Fibroblast of the conjunctiva (primary cell): ENCODE measurements at places on chromosomes 2 and 18.

- DNase-seq, result no peak
Observed at GRCh38 chr2:33498291-33498956, 22.0 kb downstream of the RASGRP3 start.

- DNase-seq, result no peak
Observed at GRCh38 chr2:55590810-55591440, 26.5 kb downstream of the PPP4R3B start.

DNA sequence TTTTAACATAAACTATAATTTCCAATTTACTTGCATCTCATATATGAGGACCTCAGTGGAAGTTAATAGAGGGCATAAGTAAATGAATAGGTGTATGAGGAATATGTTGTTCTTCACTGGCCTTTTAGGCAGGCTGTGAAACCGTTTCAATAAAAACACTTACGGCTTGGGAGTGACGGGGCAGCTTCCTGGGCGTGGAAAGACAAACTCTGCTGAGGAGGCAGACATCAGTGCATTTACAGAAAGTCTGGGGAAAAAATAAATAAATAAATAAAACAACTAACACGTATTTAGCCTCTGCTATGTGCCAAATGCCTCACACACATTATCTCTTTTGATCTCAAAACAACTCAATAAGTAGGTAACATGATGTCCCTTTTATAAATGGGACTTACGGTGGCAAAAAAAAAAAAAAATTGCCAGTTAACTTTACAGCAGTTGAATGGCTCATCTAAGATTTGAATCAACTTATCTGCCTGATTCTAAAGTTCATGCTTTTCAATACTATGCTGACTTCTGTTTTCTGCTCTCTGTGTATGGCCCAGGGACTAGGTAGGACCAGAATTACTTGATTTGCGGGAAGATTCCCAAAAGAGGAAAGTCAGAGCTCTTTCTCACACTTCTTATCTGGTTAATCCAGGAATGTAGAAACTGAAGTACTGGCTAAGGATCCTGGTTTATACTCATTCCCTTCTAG lies 77.5 kb upstream of the LRATD1 start:
- DNase-seq, result no peak

GRCh38 chr2:11073251-11073650 lies 82.0 kb upstream of the SLC66A3 start:
- DNase-seq, result no peak

DNA sequence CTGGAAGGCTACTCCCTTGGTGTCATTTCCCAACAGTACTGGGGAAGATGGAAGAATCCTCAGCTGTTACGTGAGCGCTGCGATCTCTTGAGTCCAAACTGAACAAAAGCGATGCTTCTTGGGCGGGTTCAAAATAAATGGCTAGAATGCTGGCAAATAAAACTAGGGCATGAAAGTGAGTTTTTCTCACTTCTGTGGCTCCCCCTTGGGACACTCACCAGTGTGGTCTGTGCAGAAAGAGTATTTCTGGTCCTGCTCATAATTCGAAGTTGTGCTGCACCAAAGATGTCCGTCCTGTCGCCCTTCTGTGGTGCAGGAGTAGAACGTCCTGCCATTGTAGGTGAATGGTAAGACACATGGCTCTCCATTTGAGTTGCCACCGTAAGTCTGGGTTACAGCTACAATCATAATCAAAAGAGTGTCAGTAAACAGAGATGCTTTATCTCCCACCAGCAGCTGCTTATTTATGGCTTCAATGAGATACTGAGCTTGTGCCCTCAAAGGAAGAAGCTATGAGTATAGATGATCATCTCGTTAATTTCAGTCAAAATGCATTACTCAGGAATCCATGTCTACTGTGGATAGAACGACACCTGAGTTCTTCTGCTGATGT lies 11.8 kb downstream of the FN1 start:
- no peak for DNase-seq

DNA sequence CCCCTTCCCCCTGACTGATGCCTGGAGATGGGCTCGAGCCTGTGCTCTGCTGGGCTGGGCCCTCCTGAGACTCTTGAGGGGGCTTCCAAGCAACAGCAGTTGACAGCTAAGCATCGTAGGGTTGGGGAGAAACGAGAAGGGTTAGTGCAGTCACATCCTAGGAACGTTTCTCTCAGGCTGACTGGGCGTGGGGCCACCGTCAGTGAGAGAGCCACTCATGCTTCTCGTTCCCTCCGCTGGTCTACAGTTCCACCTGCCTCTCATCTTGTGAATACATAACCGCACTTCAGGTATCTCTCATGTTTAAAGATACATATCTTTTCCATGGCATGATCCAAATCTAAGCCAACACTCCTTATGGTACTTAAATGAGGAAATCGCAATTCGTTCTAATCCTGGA lies 66.4 kb downstream of the TRAPPC12 start:
- no peak for DNase-seq

GRCh38 chr2:27829791-27830190 lies 58.3 kb downstream of the MRPL33 start:
- no peak for DNase-seq
